Activated CD4-positive, alpha-beta T cell treated with anti-CD3 and anti-CD28 coated beads, Interleukin-2, Interleukin-4, amounts not matched to agents 100 ng/mL and 50 ng/mL, durations not matched to agents 16 hours and 8 hours (primary cell): ENCODE measurements at places on chromosomes 5 and 9.
A peak's percentile ranks its signal among the peaks of the same experiment; 100 is the strongest.

GRCh38 chr9:131032384-131032783 lies 23.4 kb downstream of the LAMC3 start:
- no peak for DNase-seq

- no peak for DNase-seq
These were observed 48.2 kb upstream of the GFPT2 start for GRCh38 chr5:180401229-180401907.

GRCh38 chr9:27925815-27926214 lies 352.5 kb upstream of the C9orf72 start:
- DNase-seq, result no peak

DNA sequence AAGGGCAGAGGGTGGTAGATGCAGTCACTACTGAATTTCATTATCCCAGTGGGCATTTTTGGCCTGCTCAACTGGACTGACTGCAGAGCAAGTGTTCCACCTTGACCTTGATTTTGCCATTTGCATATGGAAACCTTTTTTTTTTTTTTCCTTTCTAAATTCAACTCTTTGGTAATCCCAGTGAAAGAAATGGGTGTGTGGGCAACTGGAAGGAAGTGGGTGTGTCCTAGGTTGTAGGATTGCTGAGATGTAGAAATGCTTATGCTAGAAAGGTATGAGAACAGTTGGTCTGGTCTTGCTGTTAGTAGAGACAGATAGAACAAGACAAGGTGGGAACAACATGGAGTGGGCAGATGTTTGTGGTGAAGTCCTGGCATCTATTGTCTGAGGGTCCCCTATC lies 7.8 kb upstream of the IL12B start:
- DNase-seq, result no peak

DNA sequence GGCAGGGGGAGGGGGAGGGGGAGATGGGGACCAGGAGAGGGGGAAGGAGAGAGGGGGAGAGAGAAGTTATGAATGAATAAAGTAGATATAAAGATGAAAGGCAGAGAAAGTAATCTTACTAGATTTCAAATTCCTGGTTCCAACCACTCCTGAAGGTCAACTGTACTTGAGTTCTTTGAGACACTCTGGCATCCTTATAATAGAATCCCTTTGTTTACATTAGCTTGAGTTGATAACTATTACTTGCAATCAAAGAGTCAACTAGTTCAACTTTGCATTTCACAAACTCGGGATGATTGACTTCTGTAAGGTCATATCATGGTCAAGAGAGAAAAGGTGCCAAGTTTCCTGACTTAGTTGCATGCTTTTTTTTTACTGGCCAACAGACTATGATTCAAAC lies 42.2 kb downstream of the BAAT start:
- no peak for DNase-seq

DNA sequence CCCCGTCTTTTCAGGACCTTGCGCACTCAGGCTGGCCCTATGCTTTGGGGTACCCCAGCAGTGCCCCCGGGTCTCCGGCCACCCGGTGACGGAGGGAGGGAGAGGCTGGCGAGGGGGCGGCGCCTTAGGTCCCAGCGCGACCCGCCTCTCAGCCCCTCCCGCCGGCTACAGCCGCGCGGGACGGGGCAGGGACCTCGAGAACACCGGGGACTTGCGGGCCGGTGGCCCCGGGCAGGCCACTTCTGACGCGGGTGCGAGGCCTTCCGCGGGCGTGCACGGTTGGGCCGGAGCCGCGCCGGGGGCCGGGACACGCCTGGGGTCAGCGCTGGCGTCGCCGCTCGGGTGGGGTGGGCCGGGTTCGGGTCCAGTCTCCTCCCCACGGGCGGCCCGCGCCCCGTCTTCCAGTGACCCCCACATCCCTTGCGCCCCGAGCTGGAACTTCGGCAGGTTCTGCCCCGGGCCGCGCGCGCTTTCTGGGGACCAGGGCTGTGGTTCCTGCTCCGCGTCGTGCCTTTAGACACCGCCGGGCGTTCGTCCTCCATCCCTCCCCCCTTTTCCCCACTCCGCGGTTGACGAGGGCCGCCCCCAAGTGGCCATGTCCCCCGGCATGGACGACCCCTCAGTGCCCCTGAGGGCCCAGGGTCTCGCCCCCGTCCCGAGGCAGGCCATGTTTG lies 3.8 kb upstream of the SQSTM1 start:
- DNase-seq, result no peak

DNA sequence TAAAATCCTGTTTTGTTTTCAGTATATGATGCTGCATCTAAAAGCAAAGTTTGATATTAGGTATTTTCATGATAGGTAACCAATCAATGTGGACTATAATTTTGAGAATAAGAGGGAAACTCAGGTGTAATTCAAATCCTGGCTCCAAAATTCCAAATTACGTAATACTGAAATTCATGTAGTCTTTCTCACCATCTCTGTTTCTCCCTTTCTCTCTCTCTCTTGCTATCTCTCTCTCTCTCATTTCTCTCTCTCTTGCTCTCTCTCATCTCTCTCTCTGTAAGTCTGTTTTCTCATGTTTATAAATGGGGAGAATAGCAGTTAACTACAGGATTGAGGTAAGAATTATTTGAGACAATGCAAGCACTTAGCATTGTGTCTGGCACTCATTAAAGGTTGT lies 401.1 kb upstream of the TLE4 start:
- DNase-seq, result no peak

- no peak for DNase-seq
These were observed 337.1 kb upstream of the PANK3 start for GRCh38 chr5:168916266-168916665.

GRCh38 chr5:174798551-174798951 lies 74.2 kb downstream of the MSX2 start:
- no peak for DNase-seq

DNA sequence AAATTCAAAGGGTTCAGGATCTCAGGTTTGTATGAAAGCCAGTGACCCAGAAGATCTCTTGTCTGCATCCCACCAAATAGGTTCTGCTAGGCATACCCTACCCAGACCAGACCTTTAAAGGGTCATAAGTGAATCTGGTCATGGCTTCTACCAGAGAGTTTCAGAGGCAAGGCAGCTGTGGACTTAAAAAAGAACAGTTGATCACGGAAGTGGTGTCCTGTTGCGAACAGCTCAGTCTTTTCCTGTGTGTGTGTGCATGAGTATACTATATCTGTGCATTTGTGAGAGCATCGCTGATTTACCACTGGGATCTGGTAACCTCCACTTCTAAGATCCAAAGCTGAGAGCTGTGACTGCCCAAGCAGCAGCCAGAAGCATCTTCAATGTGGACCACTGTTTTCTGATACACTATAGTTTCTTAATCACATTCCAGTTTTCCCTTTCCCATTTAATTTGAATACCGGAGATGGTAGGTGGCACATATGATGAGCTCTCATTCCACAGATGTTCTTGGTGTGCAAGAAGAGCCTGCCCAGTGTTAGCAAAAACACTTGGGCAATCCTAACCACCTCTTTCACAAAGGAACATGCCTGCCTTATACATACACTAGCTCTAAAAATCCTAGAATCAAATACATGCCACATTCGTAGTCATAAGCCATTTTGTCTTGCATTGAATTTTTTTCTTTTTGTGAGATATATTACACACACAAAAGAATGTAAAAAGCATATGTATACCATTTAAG lies 36.2 kb upstream of the OR2S2 start:
- DNase-seq, result no peak

DNA sequence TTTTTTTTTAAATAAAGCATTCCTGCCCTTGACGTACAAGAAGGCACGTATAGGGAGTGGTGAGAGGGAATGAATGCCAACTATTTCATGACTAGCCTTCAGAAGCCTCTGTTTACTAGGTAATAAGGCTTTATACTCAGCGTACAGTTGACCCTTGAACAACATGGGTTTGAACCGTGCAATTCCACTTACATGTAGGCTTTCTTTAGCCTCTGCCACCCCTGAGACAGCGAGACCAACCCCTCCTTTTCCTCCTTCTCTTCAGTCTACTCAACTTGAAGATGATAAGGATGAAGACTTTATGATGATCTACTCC lies 22.5 kb downstream of the CDC42SE2 start:
- no peak for DNase-seq

DNA sequence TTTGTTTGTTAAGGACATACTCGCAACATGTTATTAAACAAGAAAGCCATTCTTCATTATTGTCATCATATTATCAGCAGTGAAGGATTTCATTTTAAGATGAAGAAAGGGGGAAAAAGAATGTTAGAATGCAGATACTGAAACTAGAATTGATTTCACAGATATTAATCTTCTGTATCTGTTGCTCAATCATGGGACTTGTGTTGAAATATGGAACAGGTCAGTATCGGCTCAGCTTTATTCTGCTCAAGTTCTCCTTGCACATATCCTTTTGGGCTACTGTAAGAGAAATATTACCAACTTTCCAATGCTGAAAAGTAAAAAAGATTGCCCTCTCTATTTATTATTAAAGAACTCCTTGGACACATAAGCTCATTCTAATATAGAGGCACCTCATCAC lies 13.8 kb upstream of the ANXA1 start:
- no peak for DNase-seq

- no peak for DNase-seq
These were observed 63.7 kb upstream of the RICTOR start for GRCh38 chr5:39137819-39138451.

DNA sequence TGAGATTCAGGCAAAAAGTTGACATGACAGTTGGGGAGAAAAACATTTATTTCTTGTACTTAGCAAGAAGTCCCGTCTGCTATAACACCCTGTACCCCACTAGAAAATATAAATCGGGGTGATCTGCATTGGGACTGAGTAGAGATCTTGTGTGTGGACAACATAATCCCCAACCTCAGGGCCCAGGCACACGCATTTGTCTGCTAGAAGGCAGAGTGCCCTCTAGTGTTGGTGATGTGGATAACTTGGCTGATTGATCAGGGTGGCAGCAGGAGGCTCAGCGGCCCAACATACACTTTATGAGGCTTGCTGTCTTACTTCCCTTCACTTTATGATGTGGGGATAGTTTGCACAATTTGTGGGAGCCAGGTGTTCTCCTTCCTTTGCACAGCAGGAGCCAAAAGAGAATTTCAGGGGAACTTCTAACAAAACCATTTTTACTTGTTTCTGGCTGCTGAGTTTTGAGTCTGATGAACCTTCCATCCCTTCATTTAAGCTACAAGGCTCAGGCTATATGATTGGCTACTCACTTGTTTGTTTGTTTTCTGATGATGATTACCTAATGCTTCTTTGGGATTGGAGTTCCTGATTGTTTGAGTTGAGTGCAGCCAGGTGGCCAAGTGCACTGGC lies 263.2 kb downstream of the DMAC1 start:
- peak; percentile 62 for DNase-seq

- no peak for DNase-seq
These were observed 34.7 kb downstream of the DAP start for GRCh38 chr5:10726179-10726912.

DNA sequence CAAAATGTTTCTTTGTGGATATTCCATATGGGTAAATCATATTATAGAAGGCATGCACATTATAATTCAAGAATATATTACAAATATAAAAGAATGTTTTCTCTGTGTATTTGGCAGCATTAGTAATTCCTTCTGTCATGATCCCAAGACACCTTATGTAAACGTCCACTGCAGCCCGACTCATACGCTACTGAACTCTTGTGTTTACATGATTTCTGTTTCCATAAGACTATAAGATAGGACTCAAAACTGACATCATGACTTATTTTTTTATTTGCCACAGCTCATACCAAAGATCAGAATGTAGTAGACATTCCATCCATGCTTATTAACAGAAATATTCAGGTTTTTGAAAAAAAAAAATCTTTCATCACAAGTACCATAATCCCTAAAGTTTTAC lies 234.1 kb downstream of the AP3B1 start:
- no peak for DNase-seq

- DNase-seq, result no peak
These were observed 80.2 kb downstream of the PHF2 start for GRCh38 chr9:93656426-93657239.

- no peak for DNase-seq
These were observed 12.9 kb upstream of the MTMR12 start for GRCh38 chr5:32325616-32326015.

- no peak for DNase-seq
These were observed 54.2 kb upstream of the SSBP2 start for GRCh38 chr5:81805086-81805485.

- DNase-seq, result no peak
These were observed 35.8 kb downstream of the PIK3R1 start for GRCh38 chr5:68251386-68251785.

- no peak for DNase-seq
These were observed 14.7 kb downstream of the PITX1 start for GRCh38 chr5:135019314-135019713.

DNA sequence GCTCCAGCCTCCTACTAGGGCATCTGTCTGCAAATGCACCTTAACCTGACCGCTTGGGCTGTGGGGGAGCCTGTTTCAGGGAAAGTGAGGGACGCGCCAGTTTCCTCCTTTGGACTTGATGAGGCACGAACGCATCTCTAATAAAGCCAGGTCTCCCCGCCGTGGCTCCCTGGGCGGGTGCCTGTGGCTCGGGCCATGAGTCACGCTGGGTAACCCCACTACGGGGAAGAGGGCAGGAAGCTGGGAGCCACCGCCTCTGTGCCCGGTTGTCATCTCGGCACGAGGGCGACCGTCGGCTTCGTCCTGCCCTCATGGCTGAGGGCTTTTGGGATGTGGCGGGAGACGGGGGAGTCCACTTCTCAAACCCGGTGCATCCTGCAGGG lies 12.1 kb downstream of the NOTCH1 start:
- peak; percentile 85 for DNase-seq

DNA sequence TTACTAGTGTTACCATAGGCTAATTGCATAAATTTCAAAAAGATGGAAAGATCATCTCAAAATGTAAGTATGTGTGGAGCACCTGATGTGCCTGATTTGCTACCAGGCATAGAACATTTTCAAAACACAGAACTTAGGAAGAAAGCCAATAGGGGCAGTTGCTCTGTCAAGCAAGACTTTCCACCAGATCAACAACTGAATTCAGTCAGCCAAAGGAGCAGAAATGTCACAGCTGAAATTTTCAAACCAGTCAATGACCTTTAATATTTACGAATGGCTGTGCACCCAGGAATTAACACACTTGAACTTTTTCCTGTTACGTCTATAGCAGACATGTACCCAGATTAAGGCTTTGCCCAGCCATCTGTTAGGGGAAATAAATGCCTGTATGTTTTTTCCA lies 452.8 kb upstream of the PTGER4 start:
- DNase-seq, result no peak

GRCh38 chr9:86557063-86557766 lies 203.0 kb upstream of the TUT7 start:
- DNase-seq, result no peak

GRCh38 chr5:133867851-133868545 lies 100.4 kb downstream of the C5orf15 start:
- no peak for DNase-seq

DNA sequence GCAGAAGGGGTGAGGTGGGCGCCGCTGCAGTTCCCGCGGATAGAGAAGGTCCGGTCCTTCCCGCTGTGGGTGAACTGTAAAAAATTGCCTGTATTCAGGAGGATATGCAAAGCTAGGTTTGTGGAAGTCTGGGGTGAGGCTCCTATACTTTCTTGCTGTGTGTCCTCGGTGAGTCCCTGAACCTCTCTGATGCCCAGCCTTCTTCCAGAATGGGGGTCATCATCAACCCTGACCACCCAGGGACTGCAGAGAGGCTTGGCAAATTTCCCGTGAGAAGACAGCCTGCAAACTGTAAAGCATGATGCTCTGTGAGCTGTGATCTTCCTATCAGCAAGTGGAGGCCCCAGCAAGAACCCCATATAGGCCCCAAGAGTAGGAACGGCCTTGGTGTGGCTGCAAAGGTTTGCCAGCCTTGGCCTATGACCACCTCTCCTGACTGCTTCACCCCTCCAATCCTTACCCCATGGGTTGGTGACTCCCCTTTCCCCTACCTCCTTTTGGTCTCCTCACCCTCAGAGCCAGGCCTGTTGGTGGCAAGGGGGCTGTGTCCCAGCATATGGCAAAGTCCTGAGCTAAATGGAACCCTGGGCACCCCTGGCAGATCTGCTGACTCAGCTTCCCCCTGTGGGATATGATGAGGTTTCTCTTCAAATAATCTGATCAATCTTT lies 760 bp downstream of the ALDH1B1 start:
- peak; percentile 4 for DNase-seq
